ENCODE measurements at places on chromosomes 13 and 19. TPM values are rescaled to one million over a fixed set of nuclear protein-coding genes. Genes with fewer than 3 reads are reported as not detected.

CDK8 gene
- 16.5 TPM for total RNA-seq

DNA sequence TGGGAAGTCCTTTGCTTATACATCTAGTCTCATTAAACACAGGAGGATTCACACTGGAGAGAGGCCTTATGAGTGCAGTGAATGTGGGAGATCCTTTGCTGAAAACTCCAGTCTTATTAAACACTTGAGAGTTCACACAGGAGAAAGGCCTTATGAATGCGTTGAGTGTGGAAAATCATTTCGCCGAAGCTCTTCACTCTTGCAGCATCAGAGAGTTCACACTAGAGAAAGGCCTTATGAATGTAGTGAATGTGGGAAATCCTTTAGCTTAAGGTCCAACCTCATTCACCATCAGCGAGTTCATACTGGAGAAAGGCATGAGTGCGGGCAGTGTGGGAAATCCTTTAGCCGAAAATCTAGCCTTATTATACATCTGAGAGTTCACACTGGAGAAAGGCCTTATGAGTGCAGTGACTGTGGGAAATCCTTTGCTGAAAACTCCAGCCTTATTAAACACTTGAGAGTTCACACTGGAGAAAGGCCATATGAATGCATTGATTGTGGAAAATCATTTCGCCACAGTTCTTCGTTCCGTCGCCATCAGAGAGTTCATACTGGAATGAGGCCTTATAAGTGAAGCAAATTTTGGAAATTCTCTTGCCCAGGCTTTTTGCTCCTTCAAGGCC, 9.9 kb downstream of the ZNF586 start:
- DNase-seq: no peak

GRCh38 chr13:95494082-95494681, 58.3 kb upstream of the CLDN10 start:
- no peak for DNase-seq

- no peak for DNase-seq
These were observed 94.0 kb downstream of the PTPRS start for GRCh38 chr19:5246554-5247155.

GRCh38 chr13:103104340-103104739, 38.1 kb upstream of the SLC10A2 start:
- no peak for DNase-seq

DNA sequence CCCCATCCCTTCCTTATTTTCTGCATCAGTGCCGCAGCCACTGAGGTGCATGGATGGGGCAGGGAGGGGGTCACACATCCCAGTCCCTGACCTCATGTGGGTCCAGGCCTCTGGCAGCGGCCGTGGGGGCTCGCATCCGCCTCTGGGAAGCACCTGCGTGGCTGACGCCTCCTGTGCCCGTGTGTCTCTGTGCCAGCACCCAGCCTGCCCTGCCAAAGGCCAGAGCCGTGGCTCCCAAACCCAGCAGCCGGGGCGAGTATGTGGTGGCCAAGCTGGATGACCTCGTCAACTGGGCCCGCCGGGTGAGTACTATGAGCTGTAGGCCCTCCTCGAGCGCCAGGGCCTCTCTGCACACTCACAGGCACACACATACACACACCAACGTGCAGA, 4.9 kb downstream of the NDUFS7 start:
- DNase-seq: no peak

- no peak for DNase-seq
These were observed 16.9 kb downstream of the GPC6 start for GRCh38 chr13:93243375-93244063.

All from left colon (tissue), 2 donors.